ENCODE measurements at places on chromosomes 11 and 22.

GRCh38 chr11:67614730-67615714 lies 8.3 kb downstream of the NDUFV1 start:
- ATAC-seq, result peak; percentile 57

DNA sequence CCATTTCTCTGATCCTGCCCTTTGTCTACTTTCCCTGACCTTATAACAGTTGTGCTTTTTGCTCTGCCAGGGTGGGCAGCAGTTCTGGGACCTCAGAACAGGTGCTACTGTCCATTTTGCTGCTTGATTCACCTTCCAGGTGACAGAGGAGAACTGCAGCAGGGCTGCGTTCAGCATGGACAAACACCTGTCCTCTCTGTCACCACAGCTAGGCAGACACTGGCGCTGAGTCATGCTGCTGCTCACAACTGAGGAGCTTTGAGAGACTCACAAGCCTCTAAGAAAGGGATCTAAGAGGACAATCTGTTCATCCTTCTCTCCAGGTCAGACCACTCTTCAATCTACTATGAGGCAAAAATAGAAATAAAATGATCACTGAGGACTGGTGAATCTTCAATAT lies 1144.5 kb upstream of the CCDC90B start:
- ATAC-seq, result no peak

- no peak for ATAC-seq
Observed at GRCh38 chr11:111886844-111887243, 7.5 kb downstream of the CFAP68 start.

DNA sequence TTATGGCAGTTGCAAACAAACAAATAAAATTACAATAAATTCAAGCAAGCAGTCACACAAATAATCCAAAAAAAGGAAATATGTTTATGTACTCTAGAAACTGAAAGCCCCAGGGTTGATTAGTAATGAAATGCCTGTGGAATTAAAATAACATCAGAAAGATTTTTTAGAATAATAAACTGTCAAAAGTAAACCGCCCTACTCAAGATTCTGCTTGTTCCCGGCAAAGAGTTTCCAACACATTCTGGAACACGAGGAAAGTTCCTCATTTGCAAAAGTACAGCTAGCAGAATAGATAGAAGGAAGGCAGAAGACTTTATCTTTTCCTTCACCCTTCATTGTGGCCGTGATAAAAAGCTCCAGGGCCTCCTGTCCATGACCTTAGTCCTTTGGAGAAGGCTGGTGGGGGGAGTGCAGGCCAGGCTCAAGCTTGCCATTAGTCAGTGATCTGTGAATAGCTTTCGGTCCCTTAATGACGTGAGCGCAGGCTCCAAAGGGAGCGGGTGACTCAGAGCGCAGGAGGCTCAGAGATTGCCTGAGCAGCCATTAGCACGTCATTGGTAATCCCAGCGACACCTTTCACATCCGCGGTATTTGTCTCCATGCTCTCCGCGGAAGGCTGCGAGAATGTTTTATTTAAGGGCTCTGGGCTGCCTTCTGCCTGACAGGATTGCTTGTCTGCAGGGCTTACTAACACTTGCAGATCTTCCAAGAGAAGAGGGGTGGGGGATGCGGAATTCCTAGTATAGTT lies 458.3 kb downstream of the METTL15 start:
- ATAC-seq, result no peak

GRCh38 chr22:39569066-39569465 lies 1.5 kb upstream of the CACNA1I start:
- ATAC-seq, result no peak

GRCh38 chr11:10669258-10670033 lies 24.1 kb downstream of the IRAG1 start:
- ATAC-seq, result no peak

- ATAC-seq, result no peak
Observed at GRCh38 chr11:12941671-12942070, 67.4 kb upstream of the RASSF10 start.

DNA sequence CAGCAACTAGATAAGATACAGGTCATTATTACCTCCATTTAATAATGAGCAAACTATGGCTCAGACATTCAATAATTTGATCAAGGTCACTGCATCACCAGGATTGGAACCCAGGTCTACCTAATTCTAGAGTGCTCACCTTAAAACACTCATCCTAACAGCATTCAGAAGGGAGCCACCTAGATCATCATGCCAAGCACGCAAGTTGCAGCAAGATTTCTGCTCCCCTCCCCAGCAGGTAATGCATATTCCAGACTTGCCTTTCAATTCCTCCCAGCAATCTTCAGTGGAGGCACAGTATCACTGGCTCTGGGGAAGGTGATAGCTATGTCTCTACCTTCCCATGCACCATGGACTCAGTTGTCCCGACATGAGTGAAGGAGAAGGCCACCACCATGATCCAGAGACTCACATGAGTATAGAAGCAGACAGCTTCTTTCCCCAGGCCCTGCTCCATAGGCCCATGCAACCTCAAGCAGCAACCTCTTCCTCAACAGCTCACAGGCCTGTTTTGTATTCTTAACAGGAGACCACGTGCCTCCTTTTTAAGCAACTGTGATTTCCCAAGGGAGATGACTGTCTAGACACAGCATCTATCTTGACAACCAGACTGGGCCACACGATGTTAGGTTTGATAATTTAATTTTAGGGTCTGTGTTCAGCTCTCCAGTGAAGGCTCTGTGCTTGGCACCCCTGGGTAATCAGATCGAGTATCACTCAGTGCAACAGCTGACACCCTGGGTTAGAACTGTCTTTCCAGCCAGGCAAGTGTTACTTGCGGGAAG lies 36.4 kb downstream of the RAB30 start:
- ATAC-seq, result no peak

DNA sequence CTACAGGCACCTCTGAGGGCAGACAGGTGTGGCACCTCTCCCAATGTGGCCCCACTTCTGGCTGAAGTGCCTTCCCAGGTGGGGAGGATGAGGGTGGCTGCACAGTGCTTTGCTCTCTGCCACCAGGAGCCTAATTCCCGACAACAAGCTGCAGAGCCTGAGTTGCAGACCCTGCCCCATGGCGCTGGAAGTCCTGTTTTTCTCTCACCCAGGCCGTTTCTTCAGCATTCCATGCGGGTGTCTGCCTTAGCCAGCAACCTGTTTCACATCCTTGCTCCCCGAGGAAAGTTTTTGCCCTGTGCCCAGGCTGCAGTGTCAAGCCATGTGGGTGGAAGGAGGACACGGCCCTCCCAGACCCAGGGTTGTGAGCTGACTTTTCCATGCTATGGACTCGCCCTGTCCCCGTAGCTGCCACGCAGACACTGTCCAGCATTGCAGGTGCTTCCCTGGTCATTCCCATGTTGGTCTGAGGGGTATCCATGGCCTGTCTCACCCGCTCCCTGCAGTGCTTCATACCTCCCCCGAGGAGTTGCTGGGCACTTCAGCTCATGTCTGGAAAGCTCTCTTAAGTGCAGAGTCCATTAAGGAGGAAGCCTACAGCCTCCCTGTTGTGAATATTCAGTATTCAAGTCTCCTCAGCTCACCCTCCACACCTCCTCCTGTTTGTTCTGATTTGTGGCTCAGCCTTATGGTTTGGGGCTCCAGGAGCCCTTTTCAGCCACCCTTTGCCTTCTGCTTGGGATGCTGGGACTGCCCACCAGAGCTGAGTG lies 2.9 kb downstream of the DAGLA start:
- no peak for ATAC-seq

DNA sequence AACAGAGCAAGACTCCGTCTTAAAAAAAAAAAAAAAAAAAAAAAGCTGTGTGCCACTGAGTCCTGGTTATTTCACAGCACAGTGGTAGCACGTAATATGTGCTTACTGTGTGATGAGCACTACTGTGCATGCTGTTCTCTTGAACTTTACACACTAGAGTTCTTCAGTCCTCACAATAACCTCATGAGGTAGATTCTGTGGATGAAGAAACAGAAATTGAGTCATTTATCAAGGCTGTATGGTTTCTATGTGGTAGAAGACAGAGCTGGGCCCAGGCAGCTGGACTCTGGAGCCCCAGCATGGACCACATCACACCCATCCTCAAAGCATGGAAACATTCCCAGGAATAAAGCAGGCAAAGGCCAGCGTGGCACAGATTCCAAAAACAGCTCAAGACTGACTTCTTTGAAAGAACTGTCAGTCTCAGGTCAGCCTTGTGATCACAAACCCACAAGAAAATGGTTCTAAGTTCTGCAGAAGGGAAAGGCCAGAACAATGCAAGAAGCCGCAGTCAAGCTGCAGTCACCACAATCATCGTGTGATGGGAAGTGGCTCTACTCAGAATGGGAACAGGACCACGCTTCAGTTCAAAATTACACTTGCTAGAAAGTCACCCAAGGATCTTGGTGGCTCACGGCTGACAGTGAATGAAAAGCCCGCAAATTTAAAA lies 49.5 kb downstream of the MICAL3 start:
- ATAC-seq, result peak; percentile 84

GRCh38 chr11:105609832-105610781 lies at the start of gene GRIA4:
GRIA4 (plus strand) TSS chr11:105610073; CDS start chr11:105610998, 925 bp downstream.
- peak; percentile 56 for ATAC-seq

- no peak for ATAC-seq
Observed at GRCh38 chr22:30868663-30869385, 99.8 kb downstream of the MORC2 start.

DNA sequence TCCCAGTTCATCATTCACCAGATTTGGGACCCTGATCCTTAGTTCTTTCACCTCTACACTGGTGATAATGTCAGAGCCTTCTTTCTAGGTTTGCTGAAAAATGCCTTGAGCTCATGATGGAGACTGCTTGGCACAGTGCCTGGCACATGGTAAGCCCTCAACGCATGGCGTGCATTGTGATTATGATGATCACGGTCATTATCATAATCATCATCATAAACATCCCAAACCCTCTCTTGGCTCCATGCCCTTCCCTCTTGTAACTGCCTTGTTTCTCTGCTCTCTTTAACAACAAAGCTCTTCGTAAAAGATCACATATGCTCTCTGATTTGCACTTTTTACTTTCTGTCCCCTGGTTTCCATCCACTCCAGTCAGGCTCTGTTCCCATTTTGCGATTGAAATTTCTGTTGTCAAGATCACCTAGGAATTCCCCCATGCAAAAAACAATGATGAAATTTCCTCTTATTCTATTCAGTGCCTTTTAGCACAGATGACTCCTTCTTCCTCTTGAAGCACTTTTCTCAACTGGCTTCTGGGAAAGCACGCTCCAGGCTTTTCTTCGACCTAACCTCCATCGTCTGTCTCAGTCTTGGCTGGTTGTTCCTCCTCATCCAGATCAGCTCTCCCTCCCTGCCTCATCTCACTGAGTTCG lies 479.1 kb downstream of the OPCML start:
- no peak for ATAC-seq

DNA sequence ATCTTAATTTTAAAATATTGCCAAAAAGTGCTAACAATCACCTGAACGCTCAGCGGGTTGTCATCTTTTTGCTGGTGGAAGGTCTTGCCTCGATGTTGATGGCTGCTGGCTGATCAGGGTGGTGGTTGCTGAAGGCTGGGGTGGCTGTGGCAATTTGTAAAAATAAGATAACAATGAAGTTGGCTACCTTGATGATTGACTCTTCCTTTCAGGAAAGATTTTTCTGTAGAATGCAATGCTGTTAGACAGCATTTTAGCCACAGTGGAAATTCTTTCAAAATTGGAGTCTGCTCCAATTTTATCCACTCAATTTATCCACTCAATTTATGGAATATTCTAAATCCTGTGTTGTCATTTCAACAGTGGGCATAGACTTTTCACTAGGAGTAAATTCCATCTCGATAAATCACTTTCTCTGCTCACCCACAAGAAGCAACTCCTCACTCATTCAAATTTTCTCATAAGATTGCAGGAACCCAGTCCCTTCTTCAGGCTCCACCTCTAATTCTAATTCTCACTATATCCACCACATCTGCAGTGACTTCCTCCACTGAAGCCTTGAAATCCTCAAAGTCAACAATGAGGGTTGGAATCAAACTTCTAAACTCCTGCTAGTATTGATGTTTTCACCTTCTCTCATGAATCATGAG lies 78.8 kb downstream of the LINC01488 start:
- no peak for ATAC-seq

GRCh38 chr22:26483043-26483438 lies 542 bp downstream of the HPS4 start:
- peak; percentile 2 for ATAC-seq

GRCh38 chr11:117809236-117810055 lies 12.4 kb upstream of the DSCAML1 start:
- ATAC-seq, result peak; percentile 90

- no peak for ATAC-seq
Observed at GRCh38 chr22:33871935-33872334, 48.3 kb downstream of the LARGE1 start.

- ATAC-seq, result no peak
Observed at GRCh38 chr11:134374891-134375550, 37.0 kb downstream of the B3GAT1 start.

GRCh38 chr22:37747715-37748100 lies 50.9 kb downstream of the TRIOBP start:
- no peak for ATAC-seq

DNA sequence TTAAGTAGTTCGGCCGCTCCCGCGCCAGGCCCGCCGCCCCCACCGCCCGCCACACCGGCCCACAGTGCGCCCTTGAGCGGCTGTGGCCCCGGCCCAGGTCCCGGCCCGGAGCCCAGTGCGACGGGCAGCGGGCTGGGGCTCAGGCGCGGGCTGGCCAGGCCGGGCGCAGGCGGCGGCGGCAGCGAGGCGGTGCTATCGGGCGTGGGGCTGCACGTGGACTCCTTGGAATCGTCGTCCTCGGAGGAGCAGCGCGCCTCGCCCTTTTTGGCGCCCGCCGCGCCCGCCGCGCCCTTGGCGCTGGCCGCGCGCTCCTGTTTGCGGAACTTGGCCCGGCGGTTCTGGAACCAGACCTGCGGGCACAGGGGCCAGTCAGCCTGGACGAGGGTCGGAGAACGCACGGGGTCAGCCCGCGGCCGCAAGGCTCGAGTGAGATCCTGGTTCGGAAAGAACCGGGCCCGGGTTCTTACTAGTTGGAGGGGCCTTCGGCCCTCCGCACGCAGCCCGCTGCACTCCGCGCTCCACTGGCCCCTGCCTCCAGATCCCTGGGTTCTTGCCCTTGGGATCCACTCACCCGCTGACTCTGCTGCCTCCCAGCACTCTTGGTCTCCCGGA lies 4.0 kb downstream of the PHOX2A start:
- ATAC-seq, result no peak

- no peak for ATAC-seq
Observed at GRCh38 chr11:72396041-72396440, 38.3 kb downstream of the CLPB start.

GRCh38 chr11:29119707-29120618 lies 896.9 kb downstream of the KCNA4 start:
- no peak for ATAC-seq

- no peak for ATAC-seq
Observed at GRCh38 chr11:8086001-8086479, 5.0 kb downstream of the TUB start.

GRCh38 chr11:35230388-35230787 lies 91.4 kb downstream of the CD44 start:
- ATAC-seq, result no peak

DNA sequence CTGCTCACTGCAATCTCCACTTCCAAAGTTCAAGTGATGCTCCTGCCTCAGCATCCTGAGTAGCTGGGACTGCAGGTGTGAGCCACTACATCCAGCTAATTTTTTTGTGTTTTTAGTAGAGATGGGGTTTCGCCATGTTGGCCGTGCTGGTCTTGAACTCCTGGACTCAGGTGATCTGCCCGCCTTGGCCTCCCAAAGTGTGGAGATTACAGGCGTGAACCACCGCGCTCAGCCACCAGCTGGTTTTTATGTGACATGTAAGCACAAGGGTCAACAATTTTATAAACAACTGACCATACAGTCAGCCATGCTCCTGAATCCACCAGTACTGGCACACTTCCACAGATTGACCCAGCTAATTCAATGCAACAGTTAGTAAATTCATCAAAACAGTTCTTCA lies 526.3 kb upstream of the LRRC4C start:
- ATAC-seq, result no peak

GRCh38 chr11:7651140-7651551 lies 22.2 kb downstream of the CYB5R2 start:
- no peak for ATAC-seq

- ATAC-seq, result no peak
Observed at GRCh38 chr11:57785072-57785471, 23.5 kb downstream of the CTNND1 start.

All from activated T-helper 17 cell treated with anti-CD3 and anti-CD28 coated beads, Interleukin-2, amount 50 U/mL, for 72 hours (primary cell).